Naive B cell (primary cell): ENCODE measurements at places on chromosomes 11 and 22.

DNA sequence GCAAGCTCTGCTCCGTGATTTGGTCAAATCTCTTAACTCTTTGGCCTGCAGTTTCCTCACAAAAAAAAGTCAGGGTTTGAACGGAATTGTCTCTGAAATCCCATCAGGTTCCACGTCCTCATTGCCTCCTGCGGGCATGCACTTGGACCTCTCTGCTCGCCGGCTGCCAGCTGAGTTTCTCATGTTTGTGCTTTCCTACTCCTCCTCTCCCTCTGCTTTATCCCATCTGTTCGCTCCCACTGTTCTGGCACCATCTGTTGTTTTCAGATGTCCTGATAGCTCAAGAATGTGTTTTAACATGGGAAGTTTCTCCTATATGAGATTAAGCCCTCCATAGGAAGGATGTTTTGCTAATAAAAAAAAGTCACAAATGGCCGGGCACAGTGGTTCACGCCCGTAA is 49.4 kb upstream of the ARHGAP42 start:
- no peak for DNase-seq

DNA sequence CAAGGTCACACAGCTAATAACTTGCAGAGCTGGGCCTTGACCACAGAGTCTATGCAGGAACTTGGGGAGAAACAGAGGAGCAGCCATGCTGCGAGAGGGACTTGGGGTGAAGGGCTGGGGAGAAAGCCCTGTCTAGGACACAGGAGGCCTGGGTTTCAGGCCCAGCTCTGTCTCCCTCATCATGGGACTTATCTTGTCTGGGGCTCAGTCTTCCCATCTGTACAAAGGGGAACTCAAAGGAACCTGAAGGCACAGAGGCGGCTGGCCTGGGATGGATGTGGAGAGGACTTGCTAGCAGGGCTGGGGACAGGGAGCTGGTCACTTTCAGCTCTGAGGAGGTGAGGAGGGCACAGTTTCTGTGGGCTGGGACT is 36.9 kb upstream of the TPBGL start:
- no peak for DNase-seq

DNA sequence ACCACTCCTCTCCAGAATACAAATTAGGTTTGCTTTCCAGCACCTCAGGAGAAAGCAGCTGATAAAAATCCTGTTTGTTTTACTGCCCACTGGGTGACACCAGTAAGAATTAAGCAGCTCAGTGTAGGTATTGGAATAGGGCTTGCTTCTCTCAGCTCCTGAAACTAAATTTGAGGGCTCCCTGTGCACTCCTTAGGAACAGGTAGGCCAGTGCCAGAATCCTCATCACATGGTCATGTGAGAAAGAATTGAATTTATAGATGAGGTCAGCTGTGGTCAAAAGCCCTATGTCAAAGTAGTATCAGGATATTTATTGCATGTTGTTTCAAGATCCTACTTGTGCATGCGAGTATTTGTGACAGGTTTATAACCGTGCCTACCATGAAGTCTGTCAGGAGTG is 1.0 kb downstream of the PRSS23 start:
- DNase-seq = no peak

DNA sequence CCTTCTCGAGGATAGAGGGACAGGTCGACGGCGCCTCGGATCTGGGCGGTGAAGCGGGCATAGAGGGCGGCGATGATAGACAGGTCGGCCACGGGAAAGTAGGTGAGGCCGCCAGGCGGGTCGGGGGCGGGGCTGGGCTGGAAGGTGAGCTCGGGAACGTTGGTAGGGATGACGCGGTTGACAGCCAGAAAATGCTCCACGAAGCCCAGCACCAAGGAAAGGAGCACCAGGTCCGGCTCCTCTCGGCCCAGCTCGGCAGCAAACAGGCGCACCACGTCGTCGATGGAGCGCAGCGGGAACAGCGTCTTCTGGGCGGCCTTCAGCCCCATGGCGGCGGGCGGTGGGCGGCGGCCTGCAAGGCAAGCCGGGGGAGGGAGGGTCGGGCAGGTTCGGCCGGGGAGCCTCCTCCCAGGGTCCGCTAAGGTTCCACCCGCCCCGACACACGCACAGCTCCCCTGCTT is 540 bp downstream of the MEN1 start:
- no peak for DNase-seq

- DNase-seq = no peak
Measured at GRCh38 chr11:104846216-104846615, 52.0 kb downstream of the CASP12 start.

GRCh38 chr11:11611381-11611780 is 10.4 kb downstream of the GALNT18 start:
- DNase-seq = no peak

GRCh38 chr11:110763249-110764011 is 51.2 kb upstream of the ARHGAP20 start:
- DNase-seq = no peak

DNA sequence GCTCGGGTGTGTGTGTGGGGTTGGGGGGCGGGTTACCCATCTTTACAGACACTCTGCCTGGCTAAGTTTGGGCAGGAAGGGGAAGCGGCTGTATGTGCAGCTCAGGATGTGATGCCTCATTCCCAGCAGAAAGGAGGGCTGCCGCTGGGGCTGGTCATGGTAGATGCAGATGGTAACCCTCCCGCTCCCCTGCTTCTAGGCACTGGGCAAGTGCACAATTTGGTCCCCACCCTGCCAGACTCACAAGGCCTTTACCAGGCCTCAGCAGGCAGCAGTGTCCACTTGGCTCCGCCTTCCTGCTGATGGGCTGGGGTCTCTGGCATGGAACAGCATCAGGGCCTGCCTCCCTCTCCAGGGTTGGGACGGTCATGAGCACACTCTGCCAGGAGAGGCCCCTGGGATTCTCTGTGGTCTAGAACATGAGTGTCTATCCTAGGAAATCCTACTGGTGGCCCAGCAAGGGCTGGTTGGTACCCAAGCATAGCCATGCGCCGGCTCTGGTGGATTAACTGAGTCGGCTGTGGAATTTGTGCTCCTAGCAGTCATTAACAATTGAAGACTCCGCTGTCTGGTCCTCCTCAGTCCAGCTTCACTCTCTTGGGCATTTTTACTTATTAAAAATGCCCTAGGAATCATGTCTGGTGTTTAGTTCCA is 4.2 kb downstream of the LMO1 start:
- DNase-seq = no peak
